ENCODE measurements at places on chromosomes 7 and 10.

GRCh38 chr10:19817231-19817933, 1.1 kb downstream of the PLXDC2 start:
- no peak for DNase-seq

DNA sequence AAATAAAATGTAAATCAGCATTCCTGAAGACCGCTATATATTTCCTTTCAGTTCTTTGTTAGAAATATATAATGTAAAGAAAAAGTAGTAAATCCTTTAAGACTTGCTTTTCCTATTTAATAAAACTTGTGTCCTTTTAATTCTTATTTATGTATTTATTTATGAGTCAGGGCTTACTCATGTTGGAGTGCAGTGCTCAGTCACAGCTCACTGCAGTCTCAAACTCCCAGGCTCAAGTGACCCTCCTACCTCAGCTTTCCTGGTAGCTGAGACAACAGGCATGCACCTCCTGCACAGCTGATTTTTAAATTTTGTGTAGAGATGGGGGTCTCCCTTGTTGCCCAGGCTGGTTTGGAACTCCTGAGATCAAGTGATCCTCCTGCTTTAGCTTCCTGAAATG, 724.5 kb downstream of the ANKRD7 start:
- DNase-seq = no peak

DNA sequence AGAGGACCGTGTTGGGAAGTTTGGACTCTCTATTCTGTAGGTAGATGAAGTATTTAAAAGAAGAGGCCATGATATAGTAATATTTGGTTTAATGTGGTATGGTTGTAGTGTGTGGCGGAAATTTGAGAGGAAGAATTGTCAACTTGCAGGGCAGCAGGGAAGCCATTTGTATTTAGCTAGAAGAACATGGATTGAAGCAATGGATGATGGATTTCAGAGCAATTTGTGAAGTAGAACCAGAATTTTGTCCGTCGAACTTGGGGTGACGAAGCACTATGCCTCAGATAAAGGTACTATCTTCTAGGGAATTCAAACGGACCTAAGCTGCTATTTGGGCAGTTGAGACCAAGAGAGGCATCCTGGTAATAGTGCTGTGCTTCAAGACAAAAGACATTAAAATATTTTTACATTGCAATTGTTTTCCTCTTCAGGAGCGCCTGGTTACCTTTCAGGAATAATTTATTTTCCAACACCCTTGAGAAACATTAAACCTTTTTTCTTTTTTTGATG, 615 bp upstream of the WBP1L start:
- DNase-seq = no peak

DNA sequence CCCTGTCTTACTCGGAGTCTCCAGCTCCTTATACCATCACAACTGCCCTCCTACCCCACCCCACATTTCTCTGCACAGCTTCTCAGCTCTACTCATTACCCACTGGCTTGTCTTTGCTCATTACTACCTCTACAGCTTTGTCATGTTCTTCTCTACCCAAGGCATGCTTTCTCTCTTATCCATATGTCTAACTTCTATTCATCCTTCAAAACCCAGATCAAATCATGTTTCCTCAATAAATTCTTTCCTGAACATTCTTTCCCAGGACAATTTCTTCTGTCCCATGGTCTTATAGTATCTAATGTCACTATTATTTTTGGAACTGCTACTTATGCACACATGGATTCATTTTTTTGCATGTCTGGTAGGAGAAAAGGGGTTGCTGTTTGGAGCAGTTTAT, 231.4 kb downstream of the PTEN start:
- DNase-seq = no peak

DNA sequence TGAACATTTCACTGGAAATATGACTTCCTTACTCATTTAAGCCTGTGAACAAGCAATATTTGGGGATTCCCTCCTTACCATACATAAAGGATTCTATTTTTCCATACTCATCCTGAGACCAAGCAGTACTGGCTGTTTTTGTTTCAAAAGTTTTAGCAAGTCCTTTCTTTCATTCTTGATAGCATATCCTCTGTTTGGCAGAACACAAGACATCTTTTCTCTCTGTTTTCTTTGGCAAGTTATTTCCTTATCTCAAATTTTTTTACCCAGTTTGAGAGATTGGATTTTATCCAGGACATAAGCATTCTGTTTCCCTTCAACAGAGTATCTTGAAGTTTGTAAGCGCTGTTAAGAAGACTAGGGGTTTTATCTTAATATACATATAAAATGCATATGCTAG, 3.0 kb upstream of the WASL start:
- DNase-seq = no peak

Data from BJ (cell line).